ENCODE measurements at places on chromosomes 7 and 10. TPM values are rescaled to one million over a fixed set of nuclear protein-coding genes. Genes with fewer than 3 reads are reported as not detected.

DNA sequence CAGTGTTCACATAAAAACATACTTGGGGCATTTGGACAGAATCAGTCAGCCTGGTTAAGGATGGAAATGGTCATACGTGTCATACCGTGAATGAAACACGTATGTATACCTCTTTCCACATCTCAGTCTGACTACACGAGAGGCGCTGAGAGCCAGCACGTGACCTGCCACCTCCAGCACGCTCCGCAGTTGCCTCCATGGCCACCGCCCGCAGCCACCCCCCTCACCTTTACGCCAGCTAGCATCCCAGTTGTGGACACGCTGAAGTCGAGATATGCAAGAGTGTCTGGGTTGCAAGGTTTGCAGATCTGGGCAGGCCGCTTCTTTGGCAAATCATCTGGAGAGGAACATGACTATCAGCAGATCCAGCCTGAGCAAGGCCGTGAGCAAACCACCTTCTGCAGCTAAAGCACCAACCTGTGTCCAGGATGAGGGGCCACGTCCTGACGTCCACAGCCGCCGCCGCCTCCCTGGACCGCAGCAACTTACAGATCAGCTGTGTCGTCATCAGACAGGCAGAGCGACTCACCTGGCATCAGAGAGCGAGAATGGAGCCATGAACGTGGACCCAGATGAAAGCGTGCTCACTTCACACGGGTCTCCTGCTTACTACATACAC is 209.4 kb downstream of the ZMYND11 start:
- no peak for DNase-seq

GRCh38 chr7:81715984-81716588 is 53.8 kb downstream of the HGF start:
- DNase-seq = no peak

GRCh38 chr10:73601486-73601921 is 10.4 kb upstream of the USP54 start:
- no peak for DNase-seq

DNA sequence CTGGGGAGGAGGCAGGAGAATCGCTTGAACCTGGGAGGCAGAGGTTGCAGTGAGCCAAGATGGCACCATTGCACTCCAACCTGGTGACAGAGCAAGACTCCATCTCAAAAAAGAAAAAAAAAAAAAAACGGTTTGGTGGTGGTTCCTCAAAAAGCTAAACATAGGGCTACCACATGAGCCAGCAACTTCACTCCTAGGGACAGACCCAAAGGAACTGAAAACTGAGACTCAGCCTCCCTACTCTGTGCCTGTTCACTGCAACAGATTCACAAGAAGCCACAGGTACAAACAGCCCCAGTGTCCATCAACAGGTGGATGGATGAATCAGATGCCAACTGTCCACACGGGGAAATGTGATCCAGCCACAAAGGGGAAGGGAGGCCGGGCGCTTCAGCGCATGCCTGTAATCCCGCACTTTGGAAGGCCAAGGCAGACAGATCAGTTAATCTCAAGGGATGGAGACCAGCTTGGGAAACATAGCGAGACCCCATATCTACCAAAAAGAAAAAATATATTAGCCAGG is 79.1 kb upstream of the TNRC18 start:
- no peak for DNase-seq

DNA sequence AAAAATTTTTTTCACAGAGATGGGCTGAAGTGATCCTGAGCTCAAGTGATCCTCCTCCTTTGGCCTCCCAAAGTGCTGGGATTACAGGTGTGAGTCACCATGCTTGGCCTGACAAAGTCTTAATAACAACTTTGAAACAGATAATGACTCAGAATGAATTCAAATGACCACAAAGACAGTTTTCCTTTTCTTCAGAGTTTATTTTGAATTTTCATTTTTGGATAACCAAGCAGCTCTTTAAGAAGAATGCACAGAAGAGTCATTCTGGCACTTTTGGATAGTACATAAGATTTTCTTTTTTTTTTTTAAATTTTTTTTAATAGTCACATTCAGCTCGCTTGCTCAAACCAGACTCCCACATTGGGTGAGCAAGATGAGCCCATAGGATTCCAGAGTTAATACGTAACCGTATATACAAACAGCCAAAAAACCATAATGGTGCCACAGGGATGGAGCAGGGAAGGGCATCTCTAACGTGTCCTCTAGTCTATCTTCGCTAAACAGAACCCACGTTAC is 43.0 kb upstream of the NMT2 start:
- no peak for DNase-seq

- no peak for DNase-seq
Measured at GRCh38 chr10:7797582-7797981, 9.6 kb downstream of the ATP5F1C start.

DNA sequence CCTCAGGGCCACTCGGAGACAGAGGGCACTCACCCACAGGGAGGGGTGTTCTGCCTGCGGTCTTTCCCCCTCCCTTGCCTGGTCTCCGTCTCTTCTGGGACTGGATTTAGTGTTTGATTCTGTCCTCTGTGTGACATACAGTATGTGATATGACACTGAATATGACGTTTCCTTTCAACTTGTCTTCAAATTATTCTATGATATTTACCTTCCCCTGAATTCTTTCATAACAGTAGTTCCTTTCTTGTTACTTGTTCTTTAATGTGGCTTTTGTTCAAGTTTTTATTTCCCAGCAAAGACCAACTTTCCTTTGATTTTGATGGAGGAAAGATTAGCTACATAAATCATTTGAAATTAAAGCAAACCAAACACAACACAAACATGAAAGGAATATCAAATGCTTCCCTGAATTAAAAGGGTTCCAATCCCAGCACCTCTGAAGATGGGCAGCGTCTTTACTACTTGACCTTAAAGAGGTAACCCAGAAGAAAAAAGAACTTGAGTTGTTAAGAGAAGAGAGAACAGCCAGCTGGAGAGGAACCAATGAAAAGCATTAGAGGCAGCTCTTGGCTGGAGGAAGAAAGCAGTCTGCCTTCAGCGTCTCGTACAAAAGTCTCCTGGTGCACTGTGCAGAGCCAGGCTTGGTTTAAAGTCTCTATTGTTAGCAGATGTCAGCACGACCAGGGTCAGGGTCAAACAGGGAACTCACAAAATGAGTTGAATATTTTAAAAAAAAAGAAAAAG is 18.3 kb upstream of the RHEB start:
- no peak for DNase-seq

- DNase-seq = no peak
Measured at GRCh38 chr7:151226560-151226874, 488 bp downstream of the ABCF2 start.

GRCh38 chr7:135299235-135299634 is 65.6 kb downstream of the STRA8 start:
- DNase-seq = no peak

DNA sequence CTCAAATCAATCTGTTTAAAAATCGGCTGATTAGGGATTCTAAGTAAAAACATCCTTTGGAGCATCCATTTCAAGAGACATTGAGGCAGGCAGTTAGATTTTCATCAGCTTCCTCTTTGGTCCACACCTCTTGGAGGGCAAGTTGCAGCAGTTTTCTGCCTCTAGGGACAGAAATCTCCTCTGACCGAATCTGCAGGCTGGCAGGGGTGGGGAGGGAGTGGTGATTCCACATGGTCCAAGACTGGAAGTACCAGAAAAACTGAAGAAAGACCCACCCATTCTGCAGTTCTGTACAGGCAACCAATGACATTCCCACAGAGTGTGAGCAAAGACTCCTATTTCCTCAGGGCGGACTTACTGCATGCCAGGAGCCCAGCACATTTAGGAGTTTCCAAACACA is 29.0 kb downstream of the FGFBP3 start:
- no peak for DNase-seq

- peak; percentile 34 for DNase-seq
Measured at GRCh38 chr7:87474533-87475358, 734 bp downstream of the ABCB4 start.

DNA sequence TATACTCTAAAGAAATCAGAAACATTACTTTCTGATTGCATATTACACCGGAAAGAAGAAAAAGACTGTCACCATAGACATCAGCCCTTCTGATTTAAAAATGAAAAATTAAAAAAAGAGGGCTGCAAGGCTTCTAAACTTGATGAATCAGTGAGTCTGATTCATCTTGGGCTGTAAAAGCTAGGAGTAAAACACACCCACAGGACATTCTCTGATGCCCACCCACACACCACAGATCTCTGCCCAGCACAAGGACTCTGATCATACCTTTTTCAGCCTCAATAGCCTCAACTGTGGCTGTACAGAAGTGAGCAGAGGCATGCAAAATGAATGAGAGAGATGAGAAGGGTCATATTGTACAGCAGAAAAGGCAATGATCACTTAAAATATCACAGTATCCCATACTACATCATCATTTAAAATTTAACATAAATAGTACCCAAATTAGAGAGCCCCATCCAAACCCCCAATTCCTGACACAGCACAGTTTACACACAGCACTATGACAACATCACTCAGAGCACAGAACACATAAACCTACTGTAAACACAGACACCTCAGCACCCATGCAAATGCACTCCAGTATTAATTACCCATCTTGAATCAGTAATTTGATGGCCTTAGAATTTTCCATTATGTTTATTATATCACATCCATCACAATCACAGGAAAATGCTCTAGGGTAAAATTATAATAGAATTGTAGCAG is 6.4 kb upstream of the MSS51 start:
- no peak for DNase-seq

GRCh38 chr10:130773941-130774340 is 537.6 kb downstream of the TCERG1L start:
- no peak for DNase-seq

GRCh38 chr10:130337696-130338635 is 201.8 kb downstream of the GLRX3 start:
- DNase-seq = no peak

DNA sequence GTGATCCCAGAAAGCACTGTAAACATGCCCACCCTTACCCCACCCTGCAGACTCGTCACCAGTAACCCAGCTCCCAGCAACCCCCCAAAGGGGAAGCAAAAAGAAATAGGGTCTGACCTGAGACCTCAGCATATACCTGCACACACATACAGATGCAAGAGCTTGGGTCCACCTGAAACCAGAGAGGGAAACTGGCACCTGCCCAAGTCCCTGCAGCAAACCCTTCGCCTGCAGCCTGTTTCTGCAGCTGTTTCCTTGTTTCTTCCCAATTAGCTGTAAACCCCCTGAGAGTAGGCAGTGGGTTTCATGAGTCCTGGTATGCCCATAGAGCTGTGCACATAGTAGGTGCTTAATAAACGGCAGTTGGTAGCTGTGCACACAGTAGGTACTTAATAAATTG is 140.5 kb downstream of the FGFR2 start:
- no peak for DNase-seq

DNA sequence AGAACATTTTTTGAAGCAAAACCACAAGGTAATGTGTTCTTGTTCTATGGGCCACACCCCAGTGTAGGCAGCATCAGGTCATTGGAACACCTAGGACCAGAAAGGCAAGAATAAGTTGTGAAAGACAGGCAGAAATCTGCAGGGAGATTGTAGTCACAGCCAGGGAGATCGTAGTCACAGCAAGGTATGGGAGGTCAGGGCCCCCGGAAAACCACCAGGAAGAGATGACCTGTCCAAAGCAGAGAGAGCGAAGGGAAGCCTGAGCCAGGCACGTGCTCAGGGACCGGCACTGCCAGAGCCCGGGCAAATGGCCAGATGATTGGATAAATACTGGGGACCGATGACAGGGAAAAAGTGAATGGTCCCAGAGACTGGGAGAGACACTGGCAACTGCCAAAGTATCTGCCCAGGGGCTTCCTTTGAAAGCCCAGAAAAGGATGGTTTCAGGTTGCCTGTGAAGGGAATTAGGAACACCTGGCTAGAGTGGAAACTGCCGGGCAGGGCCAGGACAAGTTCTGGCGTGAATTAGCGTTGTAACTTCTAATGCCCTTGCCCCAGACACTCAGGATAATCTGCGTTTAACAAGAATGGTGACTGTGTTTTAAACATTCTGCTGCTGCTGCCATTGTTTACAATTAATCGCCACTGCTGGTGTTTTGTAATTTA is 3.9 kb upstream of the NOBOX start:
- DNase-seq = no peak

DNA sequence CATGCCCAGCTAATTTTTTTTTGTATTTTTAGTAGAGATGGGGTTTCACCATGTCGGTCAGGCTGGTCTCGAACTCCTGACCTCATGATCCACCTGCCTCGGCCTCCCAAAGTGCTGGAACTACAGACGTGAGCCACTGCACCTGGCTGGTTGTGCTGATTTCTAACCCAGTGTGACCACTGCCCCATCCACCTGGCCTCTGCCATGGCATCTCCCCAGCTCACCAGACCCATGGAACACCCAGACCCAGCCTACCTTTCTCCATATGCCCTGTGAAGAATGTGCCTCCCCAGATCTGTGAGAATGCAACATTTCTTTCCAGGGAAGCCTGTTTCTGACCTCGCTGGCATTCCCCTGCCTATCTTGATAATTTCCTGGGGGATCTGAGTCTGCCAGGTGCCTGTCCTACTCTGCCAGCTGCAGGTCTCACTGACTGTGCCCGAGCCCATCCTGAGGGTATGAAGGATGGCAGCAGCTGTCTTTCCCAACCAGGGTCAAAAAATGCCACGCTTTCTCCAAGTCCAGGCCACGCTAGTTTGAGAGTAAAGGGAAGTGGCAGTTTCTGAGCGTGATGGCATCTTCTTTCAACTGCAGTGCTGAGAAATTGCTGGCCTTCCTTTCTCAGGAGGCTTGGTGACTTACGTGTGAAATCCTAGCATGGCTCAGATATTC is 324.4 kb upstream of the ZNF32 start:
- no peak for DNase-seq

- DNase-seq = no peak
Measured at GRCh38 chr7:131943646-131944045, 387.2 kb upstream of the PODXL start.

GRCh38 chr7:28267012-28267411 is 86.4 kb upstream of the JAZF1 start:
- DNase-seq = no peak

- DNase-seq = no peak
Measured at GRCh38 chr10:49001402-49001801, 61.8 kb upstream of the LRRC18 start.

- DNase-seq = no peak
Measured at GRCh38 chr7:132045481-132045980, 489.1 kb upstream of the PODXL start.

Gene ACTL6B
- total RNA-seq = not detected

Gene LFNG
- total RNA-seq = 140 TPM

Gene NPC1L1
- not detected for total RNA-seq

Gene ADCY1
- not detected for total RNA-seq

Gene GIMAP8
- total RNA-seq = 2.5 TPM

Gene DYNC1I1
- not detected for total RNA-seq

Gene AKR1C4
- total RNA-seq = not detected

Gene FAM241B
- total RNA-seq = 7.4 TPM

Gene GIGYF1
- 68.6 TPM for total RNA-seq

All from CD8-positive, alpha-beta T cell (primary cell).